Stimulated activated CD4-positive, alpha-beta T cell treated with anti-CD3 and anti-CD28 coated beads, TNF-alpha, amount 100 ng/mL, for 1 hour (primary cell): ENCODE measurements at places on chromosomes 12 and 14.

GRCh38 chr12:74725154-74725553, 187.5 kb downstream of the ATXN7L3B start:
- DNase-seq = no peak

DNA sequence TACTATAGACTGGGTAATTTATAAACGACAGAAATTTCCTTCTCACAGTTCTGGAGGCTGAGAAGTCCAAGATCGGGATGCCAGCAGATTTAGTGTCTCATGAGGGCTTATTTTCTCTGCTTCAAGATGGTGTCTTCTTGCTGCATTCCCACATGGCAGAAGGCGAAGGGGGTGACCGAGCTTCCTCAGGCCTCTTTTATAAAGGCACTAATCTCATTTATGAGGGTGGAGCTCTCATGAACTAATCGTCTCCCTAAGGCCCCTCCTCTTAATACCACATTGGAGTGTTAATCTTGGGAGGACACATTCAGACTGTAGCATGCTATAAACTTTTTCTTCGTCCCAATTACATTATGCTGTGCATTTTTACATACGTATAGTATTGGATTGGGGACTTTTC, 200.4 kb upstream of the ARHGAP5 start:
- DNase-seq = no peak

DNA sequence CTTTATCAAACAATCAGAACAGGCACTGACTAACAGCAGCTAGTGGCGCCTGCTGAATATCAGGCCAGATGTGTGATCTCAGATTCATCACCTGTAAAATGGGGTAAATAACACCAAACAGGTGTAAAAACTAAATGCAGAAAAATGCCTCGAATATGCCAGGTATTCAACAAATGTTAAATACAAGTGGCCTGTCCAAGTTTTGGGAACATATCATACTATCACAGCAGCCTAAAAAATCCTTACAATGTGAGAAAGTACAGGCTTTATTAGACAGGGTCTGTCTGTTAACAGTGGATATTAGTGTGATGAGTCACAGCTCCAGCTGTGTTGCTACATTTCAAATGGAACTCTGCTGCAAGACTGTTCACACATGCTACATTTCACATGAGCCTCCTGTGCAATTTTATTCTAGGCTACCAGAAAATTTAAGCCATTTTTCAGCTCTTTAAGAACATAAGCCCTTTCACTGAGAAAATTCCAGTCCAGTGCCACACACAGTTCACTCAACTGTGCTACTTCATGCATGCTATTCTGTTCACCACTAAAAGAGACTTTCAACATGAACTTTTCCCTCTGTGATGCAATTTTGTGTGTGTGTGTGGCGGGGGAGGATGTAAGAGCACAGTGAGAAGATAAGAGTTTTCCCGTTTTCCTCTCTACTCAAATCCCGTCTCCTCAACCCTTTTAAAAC, 56.7 kb downstream of the MSRB3 start:
- DNase-seq = no peak

DNA sequence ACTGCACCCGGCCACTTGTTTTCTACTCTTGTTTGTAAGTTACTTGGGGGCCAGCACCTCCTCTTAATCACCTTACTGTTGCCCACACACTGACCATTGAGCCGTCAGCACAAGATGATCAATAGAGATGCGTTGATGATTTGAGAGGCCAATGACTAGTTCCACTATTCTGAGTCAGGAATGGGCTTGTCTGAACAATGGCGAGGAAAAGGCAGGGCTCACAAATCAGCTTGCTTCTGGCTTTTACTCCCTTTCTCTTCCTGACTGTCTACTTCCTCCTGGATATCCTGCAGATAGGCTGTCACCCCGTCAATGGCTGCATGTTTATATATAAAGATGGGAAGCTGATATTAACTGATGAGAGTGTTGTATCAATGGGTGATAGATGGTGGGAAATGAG, 29.1 kb upstream of the HDAC7 start:
- DNase-seq = no peak

- no peak for DNase-seq
Measured at GRCh38 chr12:98939350-98939749, 294.3 kb downstream of the APAF1 start.

DNA sequence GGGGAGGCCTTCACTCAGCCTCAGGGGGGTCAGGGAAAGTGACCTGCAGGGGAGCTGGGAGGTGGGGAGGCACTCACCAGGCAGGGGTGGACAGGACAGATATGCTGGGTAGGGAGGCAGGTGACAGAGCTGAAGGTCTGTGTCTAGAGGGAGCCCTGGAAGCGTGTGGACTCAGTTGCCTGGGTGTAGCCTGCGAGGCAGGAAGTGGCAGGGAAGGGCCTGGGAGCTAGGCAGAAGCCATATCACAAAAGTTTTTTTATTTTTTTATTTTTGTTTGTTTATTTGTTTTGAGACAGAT, 39.3 kb downstream of the ARL6IP4 start:
- DNase-seq = no peak

- no peak for DNase-seq
Measured at GRCh38 chr14:31746326-31746725, 185.1 kb downstream of the NUBPL start.

DNA sequence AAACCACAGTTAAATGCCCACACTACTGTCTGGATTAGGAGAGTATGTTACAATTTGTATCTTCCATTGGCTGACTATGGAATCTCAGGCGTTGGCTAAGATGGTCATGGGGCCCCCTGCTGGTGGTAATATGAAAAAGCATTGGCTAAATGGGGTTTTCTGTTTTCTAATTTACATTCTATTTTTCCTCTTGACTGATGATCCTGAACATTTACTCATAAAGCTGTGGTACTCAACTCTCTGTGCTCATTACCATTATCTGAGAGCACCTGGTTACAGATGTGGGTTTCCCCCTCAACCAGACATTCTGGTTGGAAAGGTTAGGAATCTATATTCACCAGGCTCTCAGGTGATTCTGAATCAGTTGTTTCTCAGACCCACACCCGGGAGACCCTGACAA, 64.8 kb downstream of the WSCD2 start:
- no peak for DNase-seq

DNA sequence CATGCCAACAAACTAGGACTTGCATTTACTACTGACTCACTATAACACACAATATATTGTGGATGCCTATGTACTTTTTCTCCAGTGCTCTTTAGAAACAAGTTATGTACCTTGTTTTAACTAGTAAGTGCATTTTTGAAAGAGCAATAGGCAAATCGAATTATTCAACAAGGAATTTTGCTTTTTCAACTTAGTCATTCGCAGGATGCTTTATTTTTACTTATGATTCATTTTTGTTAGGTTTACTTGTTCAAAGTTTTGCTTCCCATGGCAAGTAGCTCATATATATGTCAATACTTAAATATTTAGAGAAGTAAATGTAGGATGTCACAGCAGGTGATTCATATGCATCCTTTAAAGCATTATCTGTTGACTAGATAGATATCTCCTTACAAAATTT, 149.8 kb downstream of the PELI2 start:
- DNase-seq = no peak

DNA sequence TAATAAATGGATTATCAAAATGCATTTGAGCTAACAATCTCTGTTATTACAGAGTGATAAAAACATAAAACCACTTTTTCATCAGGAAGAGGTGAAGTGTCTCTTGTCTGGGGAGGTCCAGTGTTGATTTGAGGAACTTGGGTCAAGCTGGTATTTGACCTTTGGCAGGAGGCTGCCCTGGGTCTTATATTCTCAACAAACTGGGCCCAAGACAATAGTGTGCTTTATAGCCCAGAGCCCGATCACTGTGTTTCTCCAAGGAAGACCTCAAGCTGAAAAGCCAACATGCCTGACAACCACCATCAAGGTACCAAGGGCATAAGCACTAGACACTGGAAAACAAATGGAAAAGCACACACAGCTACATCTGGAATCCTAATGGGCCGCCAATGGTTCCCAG, 137.0 kb downstream of the SLC25A21 start:
- DNase-seq = no peak

GRCh38 chr14:75373616-75374015, 54.2 kb upstream of the JDP2 start:
- no peak for DNase-seq

- DNase-seq = no peak
Measured at GRCh38 chr12:90355711-90356355, 599.1 kb downstream of the CCER1 start.

- DNase-seq = no peak
Measured at GRCh38 chr14:91723501-91723900, 8.4 kb downstream of the CATSPERB start.

- DNase-seq = no peak
Measured at GRCh38 chr14:67199016-67199415, 9.8 kb downstream of the GARIN2 start.

- no peak for DNase-seq
Measured at GRCh38 chr12:54370171-54370730, 6.0 kb upstream of the GPR84 start.

DNA sequence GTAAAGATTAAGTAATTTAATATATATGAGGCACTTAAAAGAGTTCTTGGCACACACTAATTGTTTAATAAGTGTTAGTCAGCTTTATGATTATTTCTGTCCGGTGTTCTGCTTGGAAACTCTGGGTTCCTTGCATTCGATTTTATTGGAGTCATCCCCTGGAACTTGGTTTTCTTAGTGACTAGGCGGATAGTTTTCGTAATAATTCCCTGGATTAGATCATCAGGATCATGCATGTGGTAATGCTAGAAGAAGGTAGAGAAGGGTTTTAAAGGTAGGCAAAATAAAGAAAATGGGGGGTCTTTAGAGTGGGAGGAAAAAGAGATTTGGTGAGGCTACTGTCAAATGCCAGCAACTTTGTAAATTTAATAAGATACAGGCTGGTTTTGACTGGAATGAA, 88.4 kb downstream of the MYF5 start:
- no peak for DNase-seq

- DNase-seq = no peak
Measured at GRCh38 chr14:89578156-89578555, 161.1 kb upstream of the FOXN3 start.

DNA sequence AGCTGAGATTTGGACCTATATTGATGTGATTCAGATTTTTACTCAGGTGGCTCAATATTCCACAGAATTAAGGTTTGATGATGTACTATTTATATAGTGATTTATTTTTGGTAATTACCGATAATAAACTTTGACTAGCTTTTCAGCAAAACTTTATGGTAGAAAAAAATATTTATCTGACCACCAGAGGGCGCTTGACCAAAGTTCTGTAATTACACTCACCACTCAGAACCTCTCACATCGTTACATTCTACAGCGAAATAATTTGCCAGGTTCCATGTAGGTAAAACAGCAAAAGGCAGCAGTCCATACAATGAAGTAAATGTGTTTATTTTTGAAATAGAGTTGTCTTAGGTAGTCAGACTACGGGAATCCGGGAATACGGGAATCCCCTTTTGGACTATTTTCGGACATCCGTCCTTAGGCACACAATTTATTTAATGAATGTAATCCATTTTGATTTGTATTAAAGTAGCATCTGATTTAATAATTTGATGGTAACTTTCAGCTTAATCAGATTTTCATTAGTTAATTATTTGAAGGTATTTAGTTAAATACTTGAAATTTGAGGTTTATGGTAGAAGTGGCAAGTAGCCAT, 143.0 kb upstream of the DDHD1 start:
- no peak for DNase-seq

GRCh38 chr14:23694949-23695663, 58.9 kb downstream of the DHRS2 start:
- DNase-seq = no peak

- no peak for DNase-seq
Measured at GRCh38 chr12:1533602-1534304, 60.6 kb downstream of the FBXL14 start.

- DNase-seq = no peak
Measured at GRCh38 chr14:44170101-44170500, 337.0 kb downstream of the FSCB start.
